ENCODE measurements at places on chromosomes 11 and 22. TPM values are rescaled to one million over a fixed set of nuclear protein-coding genes. Genes with fewer than 3 reads are reported as not detected.

GRCh38 chr11:74689666-74690065 lies 41.6 kb downstream of the CHRDL2 start:
- no peaks in the 10 kb centered on the region for H3K4me1 ChIP-seq
- no peaks in the 10 kb centered on the region for H3K36me3 ChIP-seq
- H3K27ac ChIP-seq, result no peak overlapping the region
- H3K4me3 ChIP-seq, result no peak overlapping the region

- DNase-seq, result no peak
- no peaks in the 10 kb centered on the region for H3K4me1 ChIP-seq
- no peaks in the 10 kb centered on the region for H3K36me3 ChIP-seq
- H3K27me3 ChIP-seq, result peaks cover 11% of the 10 kb centered on the region
- no peak overlapping the region for H3K27ac ChIP-seq
- H3K4me3 ChIP-seq, result no peak overlapping the region
Observed at GRCh38 chr22:38449776-38450175, 5.2 kb downstream of the KCNJ4 start.

GRCh38 chr11:69640260-69640994 lies 529 bp upstream of the CCND1 start:
- H3K4me1 ChIP-seq, result peaks cover 39% of the 10 kb centered on the region
- peak overlapping the region; percentile 72 for H3K4me3 ChIP-seq
- H3K27me3 ChIP-seq, result peaks cover 2% of the 10 kb centered on the region
- peaks cover 7% of the 10 kb centered on the region for H3K36me3 ChIP-seq
- H3K27ac ChIP-seq, result no peak overlapping the region

GRCh38 chr11:60993615-60994014 lies 22.1 kb downstream of the CD6 start:
- no peak overlapping the region for H3K27ac ChIP-seq
- DNase-seq, result no peak
- H3K27me3 ChIP-seq, result no peaks in the 10 kb centered on the region
- no peaks in the 10 kb centered on the region for H3K4me1 ChIP-seq
- no peak overlapping the region for H3K4me3 ChIP-seq

DNA sequence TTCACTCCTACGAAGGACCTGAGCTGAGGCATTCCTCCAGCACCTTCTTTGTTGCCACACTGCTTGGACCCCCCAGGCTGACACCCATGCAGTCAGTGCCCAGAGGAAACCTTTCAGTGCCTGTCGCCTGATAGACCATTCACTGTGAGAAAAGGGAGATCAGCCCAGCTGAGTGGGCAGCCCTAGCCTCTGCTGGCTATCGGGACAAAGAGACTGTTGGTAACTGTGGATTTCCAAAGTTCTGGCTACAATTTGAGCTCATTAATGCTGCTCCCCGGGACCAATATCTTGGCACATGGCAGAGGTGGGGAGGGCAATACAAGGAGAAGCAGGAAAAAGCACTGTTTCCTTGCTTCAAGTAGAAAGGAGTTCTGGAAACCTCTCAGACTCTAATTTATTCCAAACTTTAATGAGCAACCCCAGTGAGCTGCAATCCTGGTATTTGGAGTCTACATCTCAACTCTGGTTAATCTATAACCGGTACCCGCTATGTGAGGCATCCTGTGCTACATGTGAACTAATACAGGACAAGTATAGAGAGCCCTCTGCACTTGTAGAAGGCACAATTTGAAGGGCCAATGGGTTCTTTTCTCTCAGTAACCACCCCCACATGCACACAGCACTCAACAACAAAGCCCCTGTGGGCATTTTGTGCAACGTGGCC lies 200.7 kb upstream of the NCAM1 start:
- H3K4me3 ChIP-seq, result no peak overlapping the region
- no peak overlapping the region for H3K27ac ChIP-seq
- no peaks in the 10 kb centered on the region for H3K27me3 ChIP-seq

The DUSP18 gene
- polyA plus RNA-seq, result 5.0 TPM

DNA sequence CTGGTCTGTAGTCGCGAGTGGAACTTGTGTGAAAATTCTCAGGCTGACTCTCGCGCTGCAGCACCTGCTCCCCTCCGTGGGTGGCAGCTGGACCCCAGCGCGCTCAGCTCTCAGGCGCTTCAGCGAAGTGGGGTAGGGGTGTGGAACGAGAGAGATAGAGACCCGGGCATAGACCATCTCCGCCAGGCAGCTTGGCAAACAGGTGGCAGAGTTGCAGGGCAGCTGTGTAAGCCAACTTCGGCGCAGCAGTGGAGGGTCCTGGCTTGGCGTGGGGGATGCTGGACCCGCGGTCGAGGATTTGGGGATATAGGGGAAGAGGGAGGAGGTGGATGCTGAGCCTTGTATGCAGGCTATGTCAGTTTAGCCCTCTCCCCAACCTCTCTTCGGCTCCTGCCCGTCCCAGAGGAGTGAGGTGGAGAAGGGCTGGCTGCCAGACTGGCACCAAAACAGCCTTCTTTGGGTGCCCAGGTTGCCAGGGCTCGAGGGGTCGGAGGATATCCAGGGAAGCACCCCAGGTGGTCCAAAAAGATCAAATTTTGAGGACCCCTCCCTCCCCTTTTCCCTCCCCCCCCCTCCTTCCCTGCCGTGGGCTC lies 746 bp upstream of the CALCB start:
- no peak for DNase-seq
- H3K4me3 ChIP-seq, result no peak overlapping the region

DNA sequence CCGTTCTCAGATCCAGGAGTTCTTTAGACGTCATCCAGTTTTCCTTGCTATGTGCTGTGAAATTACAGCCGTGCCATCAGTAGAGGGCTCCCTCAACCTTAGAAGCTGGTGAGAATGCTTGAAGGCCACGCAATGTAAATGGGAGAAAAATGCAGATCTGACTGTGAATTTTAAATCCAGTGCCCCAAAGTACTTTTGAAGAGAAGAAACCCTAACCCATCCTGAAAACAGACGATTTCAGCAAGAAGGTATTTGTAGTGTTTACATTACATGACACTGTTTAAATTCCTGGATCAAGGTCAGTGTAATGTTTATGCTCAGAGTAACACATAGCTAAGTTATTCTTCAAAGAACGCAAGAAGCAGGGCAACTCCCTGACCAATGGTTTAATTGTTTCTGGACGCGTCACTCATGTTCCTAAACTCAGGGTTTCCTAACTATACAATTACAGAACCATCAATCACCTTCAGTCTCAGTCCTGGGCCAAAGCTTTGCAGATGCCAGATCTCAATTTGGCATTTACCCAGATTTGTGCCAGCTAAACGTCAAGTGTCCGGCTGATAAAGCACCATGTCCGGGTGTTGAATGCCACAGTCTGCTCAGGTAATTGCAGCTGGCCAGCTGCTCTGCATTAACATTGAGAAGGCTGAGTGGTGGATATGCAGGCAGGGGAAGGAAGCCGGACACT lies 38.2 kb downstream of the ADAMTS8 start:
- H3K27me3 ChIP-seq, result no peaks in the 10 kb centered on the region
- no peak for DNase-seq
- no peaks in the 10 kb centered on the region for H3K36me3 ChIP-seq

The UCP3 gene
- 4.7 TPM for polyA plus RNA-seq

DNA sequence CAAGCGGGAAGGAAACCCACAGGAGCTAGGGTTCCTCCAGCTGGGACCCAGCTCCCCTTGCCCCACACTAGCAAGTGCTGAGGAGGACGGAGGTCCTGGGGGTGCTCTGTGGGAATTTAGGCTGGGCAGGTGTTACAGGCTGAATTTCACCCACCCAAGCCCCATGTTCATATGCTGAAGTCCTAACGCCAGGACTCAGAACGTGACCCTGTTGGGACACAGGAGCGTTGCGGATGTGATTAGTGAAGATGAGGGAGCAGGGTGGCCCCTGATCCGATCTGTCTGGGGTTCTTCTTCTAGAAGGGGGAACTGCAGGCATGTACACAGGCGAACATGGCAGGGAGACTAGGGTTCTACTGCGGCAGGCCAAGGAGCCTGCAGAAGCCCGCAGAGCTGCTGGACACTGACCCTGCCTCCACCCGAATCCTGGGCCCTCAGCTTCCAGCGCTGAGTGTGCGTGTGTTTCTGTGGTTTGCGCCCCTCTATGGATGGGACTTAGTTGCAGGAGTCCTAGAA lies 103.4 kb upstream of the FGF3 start:
- H3K4me3 ChIP-seq, result no peak overlapping the region
- no peak overlapping the region for H3K27ac ChIP-seq
- no peaks in the 10 kb centered on the region for H3K36me3 ChIP-seq
- H3K4me1 ChIP-seq, result peaks cover 13% of the 10 kb centered on the region
- DNase-seq, result no peak

- no peak overlapping the region for H3K4me3 ChIP-seq
- no peak for DNase-seq
- no peaks in the 10 kb centered on the region for H3K4me1 ChIP-seq
- H3K36me3 ChIP-seq, result no peaks in the 10 kb centered on the region
- no peaks in the 10 kb centered on the region for H3K27me3 ChIP-seq
Observed at GRCh38 chr11:35962369-35963138, 18.7 kb downstream of the LDLRAD3 start.

Measured in adrenal gland (tissue), 19 donors.